Activated CD4-positive, alpha-beta T cell treated with anti-CD3 and anti-CD28 coated beads, Interleukin-2, amount 10 ng/mL, durations not matched to agents 24 days and 14 days (primary cell): ENCODE measurements at places on chromosomes 16 and 17. TPM values are rescaled to one million over a fixed set of nuclear protein-coding genes. Genes with fewer than 3 reads are reported as not detected.

Gene KRTAP2-1
- total RNA-seq = not detected in 2 replicates

GRCh38 chr17:80924807-80925610 is 66.6 kb upstream of the CHMP6 start:
- peaks cover under 1% of the 10 kb centered on the region for H3K4me1 ChIP-seq
- no peak for DNase-seq
- no peaks in the 10 kb centered on the region for H3K27me3 ChIP-seq
- H3K27ac ChIP-seq = no peak overlapping the region
- no peak overlapping the region for H3K4me3 ChIP-seq

- no peaks in the 10 kb centered on the region for H3K27me3 ChIP-seq
- no peak for DNase-seq
- H3K36me3 ChIP-seq = no peaks in the 10 kb centered on the region
- no peak overlapping the region for H3K27ac ChIP-seq
Observed at GRCh38 chr16:65441501-65441900, 319.6 kb upstream of the CDH11 start.

Gene SLC6A2
- total RNA-seq = not detected in 2 replicates

Gene QPRT
- total RNA-seq = 5.8 and 6.3 TPM in 2 replicates

DNA sequence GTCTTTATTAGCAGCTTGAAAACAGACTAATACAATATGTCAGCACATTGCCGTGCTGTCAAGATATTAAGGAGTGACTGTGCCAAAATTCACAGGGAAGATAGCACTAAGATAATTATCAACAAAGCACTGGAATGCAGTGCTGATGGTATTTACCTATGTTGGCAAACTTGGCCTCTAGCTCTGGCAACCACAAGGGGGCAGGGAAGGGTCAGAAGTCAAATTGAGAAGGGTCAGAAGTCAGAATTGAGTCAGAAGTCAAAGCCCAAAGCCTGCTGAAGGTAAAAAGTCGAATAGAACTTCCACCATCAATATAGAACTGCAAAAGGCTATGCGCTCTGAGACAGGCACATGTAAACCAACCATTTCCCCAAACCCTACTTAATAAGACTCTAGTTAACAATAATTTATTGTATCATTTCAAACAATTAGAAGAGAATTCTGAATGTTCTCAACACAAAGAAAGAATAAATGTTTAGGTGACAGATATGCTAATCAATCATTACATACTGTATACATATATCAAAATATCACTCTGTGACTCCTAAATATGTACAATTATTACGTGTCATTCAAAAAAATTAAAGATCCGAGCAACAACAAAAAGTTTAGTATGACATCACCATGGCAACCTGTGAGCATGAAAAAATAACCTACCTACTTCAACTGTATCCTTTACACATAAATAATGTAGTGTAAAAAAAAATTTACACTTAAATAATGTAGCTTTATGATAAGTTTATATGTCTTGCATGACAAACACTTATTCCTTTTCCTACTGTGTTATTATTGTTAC is 916.1 kb downstream of the KCNJ2 start:
- H3K4me3 ChIP-seq = no peak overlapping the region
- H3K27ac ChIP-seq = no peak overlapping the region
- H3K4me1 ChIP-seq = no peaks in the 10 kb centered on the region
- no peaks in the 10 kb centered on the region for H3K36me3 ChIP-seq
- no peaks in the 10 kb centered on the region for H3K27me3 ChIP-seq
- no peak for DNase-seq

- DNase-seq = no peak
- peaks cover 35% of the 10 kb centered on the region for H3K4me1 ChIP-seq
- no peaks in the 10 kb centered on the region for H3K27me3 ChIP-seq
- H3K36me3 ChIP-seq = peaks cover 14% of the 10 kb centered on the region
- H3K4me3 ChIP-seq = no peak overlapping the region
Observed at GRCh38 chr16:87367529-87367928, 16.0 kb downstream of the FBXO31 start.

DNA sequence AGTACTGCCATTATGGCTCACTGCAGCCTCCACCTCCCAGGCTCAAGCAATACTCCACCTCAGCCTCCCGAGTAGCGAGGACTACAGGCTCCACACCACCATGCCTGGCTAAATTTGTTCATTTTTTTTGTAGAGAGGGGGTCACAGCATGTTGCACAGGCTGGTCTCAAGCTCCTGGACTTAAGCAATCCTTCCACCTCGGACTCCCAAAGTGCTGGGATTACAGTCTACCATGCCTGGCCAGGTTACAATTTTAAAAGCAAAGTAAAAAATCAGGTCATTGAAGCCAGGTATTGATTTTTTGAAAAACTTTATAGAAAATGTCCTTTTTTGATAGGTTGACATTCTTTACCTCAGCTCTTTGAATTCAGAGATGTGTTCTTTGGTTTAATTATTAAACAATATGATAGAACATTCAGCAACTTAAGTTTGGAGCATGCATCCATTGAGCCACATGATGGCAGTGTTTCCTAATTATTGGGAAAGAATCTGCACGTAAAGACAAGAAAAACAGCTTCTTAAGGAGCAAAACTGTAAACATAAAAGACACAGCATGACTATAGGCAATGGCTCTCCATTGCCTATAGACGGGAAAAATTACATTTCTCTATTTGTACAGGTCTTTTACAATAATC is 1.7 kb upstream of the SLC16A11 start:
- H3K36me3 ChIP-seq = no peaks in the 10 kb centered on the region
- H3K4me1 ChIP-seq = peaks cover 20% of the 10 kb centered on the region
- no peak overlapping the region for H3K27ac ChIP-seq

- H3K27ac ChIP-seq = no peak overlapping the region
- H3K4me3 ChIP-seq = no peak overlapping the region
- no peak for DNase-seq
- peaks cover 51% of the 10 kb centered on the region for H3K36me3 ChIP-seq
Observed at GRCh38 chr17:3810019-3810418, 9.0 kb upstream of the ITGAE start.

DNA sequence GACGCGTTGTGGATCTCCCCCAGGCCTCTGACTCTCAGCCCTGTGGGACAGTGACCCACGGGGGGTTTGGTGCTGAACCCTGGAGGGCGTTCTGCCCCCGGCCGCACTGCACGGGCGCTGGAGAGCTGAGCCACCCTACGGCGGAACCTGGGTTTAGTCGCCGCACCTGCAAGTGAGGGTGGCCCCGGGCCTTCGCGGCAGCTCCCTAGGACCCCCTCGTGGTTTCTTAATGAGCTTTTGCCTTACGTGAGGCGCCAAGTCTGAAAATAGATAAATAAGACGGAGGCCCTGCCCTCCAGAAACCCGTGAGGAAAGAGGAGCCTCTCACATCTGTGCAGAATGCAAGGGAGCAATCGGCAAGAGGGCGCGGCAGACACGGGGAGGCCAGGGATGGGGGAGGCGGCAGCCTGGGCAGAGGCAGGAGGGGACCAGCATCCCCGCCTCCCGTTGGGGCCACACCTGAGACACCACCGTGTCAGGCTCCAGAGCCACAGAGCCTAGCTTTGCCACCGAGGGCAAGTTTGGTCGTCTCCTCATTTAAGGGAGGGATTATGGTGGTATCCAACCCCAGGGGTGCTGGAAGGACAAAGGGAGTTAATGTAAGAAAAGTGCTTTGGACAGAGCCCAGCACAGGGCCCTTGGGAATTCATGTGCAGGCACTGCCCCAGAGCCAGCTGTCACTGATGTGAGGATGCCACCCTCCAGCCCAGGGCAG is 153.2 kb upstream of the CHMP6 start:
- H3K27ac ChIP-seq = peak overlapping the region; percentile 20
- no peak for DNase-seq

- H3K27ac ChIP-seq = no peak overlapping the region
- H3K27me3 ChIP-seq = peaks cover 52% of the 10 kb centered on the region
- H3K4me1 ChIP-seq = peaks cover 3% of the 10 kb centered on the region
- H3K36me3 ChIP-seq = no peaks in the 10 kb centered on the region
Observed at GRCh38 chr16:87604634-87605111, 2.4 kb downstream of the JPH3 start.

DNA sequence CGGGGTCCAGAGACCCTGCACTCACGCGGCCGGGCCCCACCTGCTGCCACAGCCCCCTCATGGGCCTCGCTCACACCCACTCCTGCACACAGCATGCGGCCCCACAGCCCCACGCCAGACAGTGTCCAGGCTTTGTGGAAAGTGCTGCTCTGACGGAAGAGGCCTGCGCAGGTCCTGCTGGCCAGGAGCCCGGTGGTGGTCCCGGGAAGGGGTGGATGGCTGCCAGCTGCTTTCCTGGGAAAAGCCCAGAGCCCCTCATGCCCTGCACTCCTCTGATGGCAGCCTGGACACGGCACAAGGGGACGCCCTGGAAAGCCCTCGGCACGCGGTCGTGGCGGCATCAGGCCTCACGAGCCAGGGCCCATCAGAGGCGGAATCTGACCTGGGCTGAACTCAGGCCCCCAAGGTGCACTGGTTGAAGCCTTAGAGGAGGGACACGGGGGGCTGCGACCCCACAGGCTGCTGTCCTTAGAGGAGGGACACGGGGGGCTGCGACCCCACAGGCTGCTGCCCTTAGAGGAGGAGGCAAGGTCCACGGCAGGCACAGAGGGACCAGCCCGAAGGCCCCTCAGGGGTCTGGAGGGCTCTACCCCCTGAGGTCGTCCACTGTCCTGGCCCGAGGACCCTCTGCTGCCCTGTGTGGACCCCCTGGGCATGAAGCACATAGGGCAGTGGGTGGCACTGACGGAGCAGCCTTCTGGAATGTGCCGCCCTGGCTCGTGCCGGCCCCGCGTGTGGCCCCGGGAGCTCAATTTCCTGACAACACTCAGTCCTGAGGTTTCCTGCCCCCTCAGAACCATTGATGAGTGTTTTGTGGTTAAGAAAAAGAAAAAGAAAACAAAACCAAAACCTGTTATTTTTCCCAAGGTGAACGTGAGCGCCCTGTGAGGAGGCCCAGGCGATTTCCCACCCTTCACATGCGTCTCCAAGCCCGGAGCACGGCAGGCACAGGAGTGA is 22.1 kb downstream of the SOX8 start:
- peak overlapping the region; percentile 50 for H3K4me3 ChIP-seq
- DNase-seq = peak; percentile 86
- H3K4me1 ChIP-seq = peaks cover 15% of the 10 kb centered on the region
- H3K27me3 ChIP-seq = peaks cover 18% of the 10 kb centered on the region
- H3K36me3 ChIP-seq = no peaks in the 10 kb centered on the region
- peak overlapping the region; percentile 77 for H3K27ac ChIP-seq

DNA sequence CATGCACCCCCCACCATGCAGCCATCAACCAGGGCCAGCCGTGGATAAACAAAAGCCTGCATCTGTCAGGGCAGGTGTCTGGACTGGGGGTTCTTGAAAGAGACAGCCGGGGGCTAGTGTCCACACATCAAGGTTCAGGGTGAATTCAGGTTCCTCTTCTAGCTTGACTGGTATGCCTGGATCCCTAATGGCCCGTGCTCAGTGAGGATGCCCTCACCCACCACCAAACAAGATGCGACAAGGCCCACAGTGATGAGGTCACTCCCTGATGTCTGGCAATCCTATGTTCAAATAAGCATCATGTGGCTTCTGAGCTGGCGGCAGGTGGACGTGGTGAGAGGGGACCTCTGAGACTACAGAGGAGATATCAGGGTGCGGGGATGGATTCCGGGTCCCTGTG is 64.6 kb downstream of the GOSR1 start:
- H3K36me3 ChIP-seq = no peaks in the 10 kb centered on the region
- DNase-seq = no peak
- H3K27ac ChIP-seq = no peak overlapping the region
- H3K4me1 ChIP-seq = no peaks in the 10 kb centered on the region
- no peaks in the 10 kb centered on the region for H3K27me3 ChIP-seq
- no peak overlapping the region for H3K4me3 ChIP-seq
